ENCODE measurements at places on chromosomes 3 and 15.

DNA sequence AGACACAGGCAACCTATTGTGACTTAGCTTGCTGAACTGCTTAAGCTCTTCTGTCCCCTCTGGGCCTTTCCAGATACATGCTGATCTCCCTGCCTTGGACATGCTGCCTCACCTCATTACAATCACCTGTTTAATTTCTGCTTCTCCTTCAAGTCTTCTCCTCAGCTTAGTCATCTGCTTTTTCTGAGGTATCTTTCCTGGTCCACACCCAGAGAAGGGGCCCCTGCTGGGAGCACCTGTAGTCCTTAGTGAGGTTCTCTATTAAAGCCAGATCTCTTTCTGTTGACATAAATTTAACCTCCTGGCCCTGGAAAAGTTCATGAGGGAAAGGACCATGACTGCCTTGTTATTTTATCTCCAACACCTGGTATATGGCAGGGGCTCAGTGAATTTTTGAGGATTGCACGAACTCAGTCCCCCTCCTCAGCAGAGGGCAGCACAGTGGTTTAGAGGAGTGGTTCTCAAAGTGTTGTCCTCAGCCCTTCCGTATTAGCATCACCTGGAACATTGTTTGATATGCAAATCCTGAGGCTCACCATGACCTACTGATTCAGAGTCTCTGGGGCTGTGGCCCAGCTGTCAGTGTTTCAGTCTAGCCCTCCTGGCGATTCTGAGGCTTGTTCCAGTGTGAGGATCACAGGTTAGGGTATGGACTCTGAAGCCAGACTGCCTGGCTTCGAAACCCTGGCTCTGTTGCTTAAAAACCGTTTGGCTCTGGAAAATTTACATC, 12.7 kb downstream of the COL6A6 start:
- DNase-seq = no peak

DNA sequence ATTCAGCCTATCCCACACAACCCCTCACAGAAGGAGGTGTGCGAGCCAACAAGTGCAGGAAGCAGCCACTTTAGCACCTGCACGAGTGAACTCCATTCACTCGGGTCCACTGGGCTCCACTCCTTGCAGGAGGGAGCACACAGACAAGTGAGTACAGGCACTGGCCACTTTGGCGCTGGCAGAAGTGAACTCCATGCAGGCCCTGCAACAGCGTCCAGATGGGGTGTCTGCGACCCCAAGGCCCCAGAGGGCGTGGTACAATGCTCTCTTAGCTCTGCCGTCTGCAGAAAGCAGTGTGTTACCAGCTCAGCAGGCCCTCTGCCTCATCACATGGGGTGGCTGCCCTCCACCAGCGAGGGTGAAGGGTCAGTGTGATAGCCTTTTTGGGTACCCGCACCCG, 388.0 kb upstream of the CNTN4 start:
- no peak for DNase-seq

- no peak for DNase-seq
These were observed 1.5 kb downstream of the C15orf62 start for GRCh38 chr15:40771242-40771641.

DNA sequence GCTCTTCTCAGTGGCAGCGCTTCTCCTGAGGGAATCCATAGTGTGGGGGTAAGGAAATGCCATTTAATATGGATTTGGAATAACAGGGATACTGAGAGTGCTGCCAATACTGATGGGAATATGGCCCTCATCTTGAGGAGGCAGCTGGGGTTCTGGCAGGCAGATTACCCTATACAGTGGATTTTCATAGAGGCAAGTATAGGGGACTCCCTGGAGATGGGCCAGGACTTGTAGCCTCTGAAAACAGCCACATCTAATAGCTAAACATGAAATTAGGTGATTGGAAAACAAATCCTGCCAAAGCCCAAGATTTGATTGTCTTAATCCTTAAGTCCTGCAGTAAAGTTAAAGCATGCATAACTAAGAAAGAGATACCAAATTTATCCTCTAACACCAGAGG, 30.9 kb downstream of the DPH3 start:
- DNase-seq = no peak

DNA sequence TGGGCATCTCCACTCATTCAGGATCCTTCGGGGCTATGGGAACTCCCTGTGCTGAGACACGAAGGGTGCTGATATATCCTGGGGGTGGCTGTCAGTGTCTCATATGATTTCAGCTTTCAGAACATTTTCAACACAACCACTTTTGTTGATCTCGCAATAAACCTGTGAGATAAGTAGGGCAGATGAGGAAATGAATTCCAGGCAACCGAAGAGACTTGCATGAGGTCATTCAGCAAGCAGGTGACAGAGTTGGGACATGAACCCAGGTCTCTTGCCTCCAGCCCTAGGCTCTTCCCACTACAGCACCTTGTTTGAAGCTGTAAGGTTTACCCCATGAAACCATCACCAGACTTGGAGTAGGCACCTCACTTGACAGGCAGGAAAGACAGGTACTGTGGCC, 16.6 kb downstream of the DUOX1 start:
- DNase-seq = no peak

- DNase-seq = no peak
These were observed 134.4 kb downstream of the PDE8A start for GRCh38 chr15:85116066-85116465.

GRCh38 chr3:145942052-145942451, 218.9 kb downstream of the PLOD2 start:
- DNase-seq = no peak

DNA sequence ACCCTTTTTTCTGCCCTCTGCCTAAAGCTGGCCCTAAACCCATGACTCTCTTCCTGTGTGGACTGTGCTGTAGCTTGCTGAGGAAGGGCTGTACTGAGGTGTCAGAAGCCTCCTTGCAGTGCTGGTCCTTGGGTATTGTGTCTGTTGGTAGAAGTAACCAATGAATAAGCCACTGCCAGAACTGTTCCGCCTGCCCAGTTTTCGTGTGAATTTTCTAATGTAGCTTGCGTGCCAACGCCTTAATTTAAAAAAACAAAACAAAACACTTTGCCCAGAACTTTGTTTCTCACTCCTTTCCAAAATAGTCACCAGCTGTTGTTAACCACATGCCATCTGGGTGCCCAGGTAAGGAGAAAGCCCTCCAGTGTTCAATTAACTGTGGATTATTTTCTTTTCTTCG, 101.9 kb downstream of the KLHL25 start:
- DNase-seq = no peak

- peak; percentile 32 for DNase-seq
These were observed 55.0 kb downstream of the CFAP20DC start for GRCh38 chr3:58994746-58995330.

- DNase-seq = no peak
These were observed 13.5 kb downstream of the TIGIT start for GRCh38 chr3:114307222-114307830.

GRCh38 chr3:14306142-14306541, 96.3 kb upstream of the SLC6A6 start:
- no peak for DNase-seq

- DNase-seq = no peak
These were observed 5.9 kb upstream of the NGRN start for GRCh38 chr15:90259524-90259923.

DNA sequence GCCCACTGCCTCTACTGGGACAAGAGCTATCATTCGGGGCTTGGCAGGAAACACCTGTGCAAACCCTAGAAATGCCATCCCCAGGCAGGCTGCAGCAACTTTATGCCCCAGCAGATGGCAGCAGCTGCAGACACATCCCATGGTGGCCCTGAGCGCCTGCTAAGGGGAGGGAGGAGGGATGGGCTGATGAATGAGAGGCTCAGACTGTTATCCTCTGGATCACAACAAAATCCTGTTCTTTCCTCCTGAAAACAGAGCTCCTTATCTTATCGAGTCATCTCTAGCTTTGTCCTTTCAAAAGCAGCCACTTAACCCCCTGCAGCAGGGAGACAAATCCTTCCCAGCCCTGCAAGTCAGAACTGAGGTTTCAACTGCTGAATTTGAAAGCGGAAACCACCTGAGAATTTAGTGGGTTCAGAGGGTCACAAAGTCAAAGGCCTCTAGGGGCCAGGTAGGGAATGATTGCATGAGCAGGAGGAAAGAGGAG, 90.6 kb upstream of the PROK2 start:
- DNase-seq = peak; percentile 33

DNA sequence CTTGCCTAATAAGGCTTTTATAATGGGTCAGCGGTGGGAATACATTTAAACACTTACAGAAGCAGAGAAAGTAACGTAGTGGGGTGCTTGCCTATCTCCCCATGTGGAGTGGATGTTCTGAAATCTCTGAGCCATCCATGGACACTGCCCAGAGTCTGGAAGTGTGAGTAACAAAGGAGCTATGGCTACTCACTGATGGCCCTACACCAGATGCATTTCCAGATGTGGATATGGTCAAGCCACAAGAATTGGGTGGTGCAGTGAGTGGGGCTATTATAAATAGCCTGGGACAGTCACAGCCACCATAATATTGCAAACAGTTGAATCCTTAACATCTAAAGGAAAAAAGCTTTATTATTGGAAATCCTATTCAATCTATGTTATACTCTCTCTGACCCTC, 96.6 kb downstream of the CGNL1 start:
- no peak for DNase-seq

DNA sequence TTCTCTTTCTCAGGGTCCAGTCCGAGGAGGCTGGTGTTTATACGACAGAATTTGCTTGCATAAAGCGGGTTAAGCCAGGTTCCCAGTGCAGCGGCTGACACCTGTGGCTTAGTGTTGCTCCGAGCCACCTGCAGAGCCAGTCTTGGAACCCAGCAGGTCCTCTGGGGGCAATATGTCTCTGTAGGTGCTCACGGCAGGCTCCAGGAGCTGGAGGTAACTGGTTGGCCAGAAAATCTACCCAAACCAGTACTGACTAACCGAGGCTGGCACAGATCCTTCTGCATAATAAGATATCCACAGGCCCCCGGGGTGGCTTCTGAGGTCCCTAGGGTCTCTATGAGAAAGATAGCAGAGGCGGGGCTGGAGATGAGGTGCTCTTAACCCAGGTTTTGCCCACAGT, 3.2 kb downstream of the MGLL start:
- DNase-seq = no peak

DNA sequence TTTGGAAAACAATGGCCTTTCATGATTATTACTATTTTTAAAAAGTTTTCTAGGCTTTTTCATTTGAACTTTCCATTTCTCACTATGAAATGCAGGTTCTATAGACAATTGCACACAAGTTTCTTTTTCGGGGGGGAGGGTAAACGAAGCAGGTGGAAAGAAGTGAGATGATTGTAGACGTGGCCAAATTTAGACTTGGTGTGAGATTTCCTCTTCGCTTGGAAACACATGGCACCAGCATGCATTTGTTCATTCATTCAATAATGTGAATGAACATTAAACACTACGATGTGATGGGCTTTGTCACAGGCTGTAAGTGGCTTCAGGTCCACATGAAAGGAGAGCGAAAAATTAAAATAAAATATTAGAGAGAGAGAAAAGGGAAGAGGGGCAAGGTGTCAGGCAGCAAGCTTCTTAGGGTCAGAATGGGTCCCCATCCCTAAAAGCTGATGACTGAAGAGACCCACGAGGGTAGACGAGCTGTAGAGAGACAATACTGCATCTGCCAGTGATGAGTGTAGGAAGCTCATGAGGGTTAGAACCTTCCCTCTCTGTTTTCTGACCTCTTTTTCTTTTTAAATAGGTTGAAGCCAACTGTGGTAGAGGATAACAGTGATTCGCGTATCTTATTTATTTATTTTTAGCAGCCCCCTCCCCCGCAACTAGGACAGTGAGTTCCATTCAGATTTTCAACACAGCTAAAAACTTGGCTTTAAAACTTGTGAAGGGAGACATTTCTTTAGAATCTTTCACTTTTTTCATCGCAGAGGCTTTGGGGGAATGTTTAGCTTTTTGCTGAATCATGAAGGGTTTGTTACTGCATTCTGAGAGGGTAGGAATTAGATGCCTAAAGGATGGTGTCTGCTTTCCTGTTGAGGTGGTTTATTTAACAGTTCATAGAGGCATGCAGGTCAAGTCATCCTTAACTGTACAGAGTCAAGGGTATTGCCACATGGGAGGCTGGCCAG, 36.2 kb downstream of the GAP43 start:
- no peak for DNase-seq

- no peak for DNase-seq
These were observed 631 bp upstream of the MFGE8 start for GRCh38 chr15:88913850-88914169.

DNA sequence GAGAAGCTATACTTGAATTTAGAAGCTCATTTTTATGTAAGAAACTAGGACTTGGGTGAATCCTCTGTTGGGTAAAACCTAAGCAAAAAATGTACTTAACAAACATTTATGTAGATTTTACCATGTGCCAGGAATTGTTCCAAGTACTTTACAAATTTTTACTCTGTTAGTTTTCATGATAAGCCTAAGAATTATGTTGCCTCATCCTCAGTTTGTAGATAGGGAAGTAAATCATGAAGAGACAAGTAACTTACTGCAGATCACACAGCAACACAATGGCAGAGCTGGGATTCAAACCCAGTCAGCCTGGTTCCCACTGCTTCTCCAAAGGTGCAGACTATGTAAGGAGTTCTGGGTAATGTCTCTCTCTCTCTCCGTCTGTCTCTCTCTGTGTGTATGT, 169.9 kb downstream of the DIPK2A start:
- no peak for DNase-seq

DNA sequence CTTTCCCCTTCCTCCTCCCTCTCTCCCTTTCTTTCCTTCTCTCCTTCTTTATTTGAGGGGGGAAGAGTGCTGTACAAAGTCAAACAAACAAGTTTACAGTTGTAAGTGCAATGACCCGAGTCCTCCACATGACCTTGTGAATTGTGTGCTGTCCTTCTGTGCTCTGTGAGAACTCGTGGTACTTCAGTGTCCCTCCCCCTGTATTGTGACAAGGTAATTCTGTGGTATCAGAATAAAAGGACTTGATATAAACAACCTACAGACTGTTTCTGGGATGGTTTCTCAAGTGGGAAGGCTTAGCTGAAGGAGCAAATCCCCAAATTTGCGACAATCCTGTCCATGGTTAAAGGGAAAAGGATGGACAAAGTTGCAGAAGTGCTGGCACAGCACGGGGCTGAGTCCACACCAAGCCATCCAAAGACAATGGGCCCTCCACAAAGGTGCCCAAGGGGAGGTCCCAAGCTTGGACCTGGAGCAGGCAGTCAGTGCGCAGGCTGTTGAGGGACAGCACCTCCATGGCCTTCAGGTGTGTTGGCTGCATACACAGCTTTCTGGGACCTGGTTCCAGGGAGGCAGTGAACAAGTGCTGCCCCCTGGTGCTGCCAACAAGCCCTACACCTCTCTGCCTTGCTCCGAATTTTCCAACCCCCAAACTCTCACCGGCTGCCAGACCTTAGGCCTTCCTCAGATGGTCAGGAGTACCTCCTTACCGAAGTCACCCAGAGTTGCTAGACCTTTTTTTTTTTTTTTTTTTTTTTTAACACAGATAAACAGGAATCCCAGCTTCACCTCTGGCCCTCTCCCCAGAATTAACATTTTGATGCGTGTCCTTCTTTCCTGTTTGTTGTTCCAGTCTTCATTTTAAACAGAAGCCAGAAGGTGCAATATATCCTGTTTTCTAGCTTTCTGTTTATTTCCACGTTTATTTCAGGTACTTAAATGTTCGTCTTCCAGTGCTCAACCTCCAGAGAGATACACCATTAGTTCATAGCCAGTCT, 2.6 kb upstream of the APEH start:
- DNase-seq = peak; percentile 91

DNA sequence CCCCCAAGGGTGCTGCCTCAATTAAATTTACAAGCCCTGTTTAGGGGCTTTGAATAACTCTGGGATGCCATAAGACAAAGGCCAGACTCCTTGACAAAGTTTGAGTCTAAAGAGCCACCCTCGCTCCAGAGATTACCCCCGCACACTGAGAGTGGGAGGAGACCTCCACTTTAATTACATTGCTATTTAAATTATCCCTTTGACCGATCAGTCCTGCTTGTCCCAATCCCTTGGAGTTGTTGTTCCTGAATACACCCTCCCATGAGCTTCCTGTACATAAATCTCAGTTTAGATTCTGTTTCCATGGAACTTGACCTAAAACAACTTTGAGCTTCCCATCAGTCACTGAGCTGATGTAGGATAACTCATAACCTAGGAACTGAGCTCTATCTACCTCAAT, 596.3 kb downstream of the PYDC2 start:
- DNase-seq = no peak
